ENCODE measurements at places on chromosomes 4 and X.

DNA sequence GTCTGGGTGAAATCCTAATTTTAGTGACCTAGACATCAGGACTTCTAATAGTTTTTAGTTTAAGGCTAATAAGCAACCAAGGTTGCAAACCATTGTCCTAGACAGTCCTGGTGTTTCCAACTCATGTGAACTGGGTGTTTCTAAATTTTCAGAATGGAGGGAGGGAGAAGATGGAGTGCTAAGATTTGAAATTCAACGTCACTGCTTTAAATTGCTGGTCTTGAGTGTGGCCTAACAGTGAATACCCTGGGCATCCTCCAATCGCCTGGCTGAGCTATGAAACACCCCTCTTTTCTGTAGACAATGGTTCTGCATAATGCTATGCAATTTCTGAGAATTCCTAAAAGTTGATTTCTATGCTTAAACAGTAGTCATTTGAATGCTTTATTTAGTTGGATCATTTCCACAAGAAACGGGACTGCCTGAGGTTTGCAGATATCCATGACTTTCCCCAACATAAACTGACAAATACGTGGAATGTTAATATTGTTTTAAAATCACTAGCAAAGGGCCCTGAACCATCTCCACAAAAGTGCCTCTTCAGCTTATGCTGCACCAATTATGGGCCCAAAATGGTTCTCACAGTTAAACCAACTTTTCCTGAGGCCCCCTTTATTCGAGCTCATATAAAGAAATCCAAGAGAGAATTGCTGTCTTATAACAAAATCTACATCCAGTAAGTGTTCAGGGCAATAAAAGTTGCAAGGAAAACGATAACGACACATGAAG lies 1.1 kb downstream of the FBXL5 start:
- peak; percentile 70 for DNase-seq

- DNase-seq, result peak; percentile 69
Observed at GRCh38 chr4:98778206-98778605, 119.8 kb upstream of the TSPAN5 start.

- DNase-seq, result no peak
Observed at GRCh38 chr4:120942776-120943175, 20.2 kb upstream of the PRDM5 start.

DNA sequence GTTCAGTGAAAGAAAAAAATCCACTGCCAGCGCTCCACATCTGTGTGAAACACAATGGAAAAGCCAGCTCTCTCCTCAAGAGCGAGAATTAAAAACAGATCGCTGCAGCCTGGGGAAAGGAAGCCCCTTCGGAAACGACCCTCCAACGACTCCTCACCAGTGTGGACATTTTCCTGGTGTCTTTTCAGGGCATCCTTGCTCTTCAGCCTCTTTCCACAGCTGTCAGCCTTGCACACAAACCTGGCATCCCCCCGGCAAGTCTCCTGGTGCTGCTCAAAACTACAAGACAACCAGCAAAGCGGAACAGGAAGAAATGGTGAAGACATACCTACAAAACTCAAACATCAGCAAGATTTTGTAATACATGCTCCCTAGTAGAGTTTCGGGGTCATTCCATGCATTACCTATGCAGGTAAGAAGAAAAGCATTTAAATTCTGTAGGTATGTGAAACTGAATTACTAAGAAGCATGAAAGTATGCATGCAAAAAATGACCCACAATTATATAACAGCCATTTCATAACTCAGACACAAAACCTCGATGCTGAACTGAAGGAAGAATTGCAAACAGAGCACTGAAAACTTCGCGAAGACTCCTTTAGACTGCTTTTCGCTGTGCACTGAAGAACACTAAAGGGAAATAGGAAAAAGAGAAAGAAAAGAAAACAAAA lies 106.1 kb downstream of the PRDM5 start:
- DNase-seq, result peak; percentile 7

DNA sequence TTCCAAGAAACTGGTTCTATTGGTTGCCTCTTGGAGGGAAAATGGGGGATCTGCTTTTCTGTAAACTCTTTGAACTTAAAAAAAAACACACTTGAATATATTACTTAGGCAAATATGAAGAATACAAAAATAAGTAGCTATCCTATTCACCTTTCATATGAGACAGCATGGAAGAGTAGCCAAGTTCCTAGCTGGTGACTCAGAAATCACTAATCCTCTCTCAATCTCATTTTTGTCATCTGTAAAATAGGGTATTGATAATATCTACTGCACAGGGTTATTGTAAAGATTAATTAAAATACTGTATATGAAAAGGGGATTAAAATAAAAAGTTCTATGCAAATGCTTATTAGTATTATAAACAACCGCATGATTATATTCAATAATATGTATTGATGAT lies 12.7 kb downstream of the MGARP start:
- no peak for DNase-seq

DNA sequence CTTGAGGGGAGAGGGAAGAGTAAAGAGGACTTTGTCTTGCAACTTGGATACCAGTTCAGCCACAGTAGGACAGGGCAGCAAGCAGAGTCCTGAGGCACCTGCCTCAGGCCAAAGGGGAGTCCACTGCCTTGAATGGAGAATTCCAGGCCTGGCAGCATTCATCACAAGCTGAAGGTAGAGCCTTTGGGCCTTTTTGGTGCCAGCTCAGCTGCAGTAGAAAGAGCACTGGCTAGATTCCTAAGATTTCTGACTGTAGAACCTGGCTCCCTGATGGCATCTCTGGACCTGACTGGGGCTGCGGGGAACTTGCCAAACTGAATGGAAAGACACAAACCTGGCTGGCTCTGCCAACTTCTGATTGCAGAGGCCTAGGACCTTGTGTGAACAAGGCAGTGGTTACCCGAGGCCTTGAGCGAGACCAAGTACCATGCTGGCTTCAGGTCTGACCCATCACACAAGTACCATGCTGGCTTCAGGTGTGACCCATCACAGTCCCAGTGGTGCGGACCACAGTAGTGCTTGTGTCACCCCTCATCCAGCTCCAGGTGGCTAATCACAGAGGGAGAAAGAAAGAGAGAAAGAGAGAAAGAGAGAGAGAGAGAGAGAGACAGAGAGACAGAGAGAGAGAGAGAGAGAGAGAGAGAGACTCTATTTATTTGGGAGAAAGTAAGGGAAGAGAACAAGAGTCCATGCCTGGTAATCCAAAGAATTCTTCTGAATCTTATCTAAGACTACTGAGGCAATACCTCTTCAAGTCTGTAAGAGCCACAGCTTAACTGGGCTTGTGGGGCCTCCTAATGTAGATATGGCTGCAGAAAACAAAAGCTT lies 137.6 kb upstream of the SPIN4 start:
- no peak for DNase-seq

Measured in EH (cell line).